ENCODE measurements at places on chromosomes 11 and 22.

DNA sequence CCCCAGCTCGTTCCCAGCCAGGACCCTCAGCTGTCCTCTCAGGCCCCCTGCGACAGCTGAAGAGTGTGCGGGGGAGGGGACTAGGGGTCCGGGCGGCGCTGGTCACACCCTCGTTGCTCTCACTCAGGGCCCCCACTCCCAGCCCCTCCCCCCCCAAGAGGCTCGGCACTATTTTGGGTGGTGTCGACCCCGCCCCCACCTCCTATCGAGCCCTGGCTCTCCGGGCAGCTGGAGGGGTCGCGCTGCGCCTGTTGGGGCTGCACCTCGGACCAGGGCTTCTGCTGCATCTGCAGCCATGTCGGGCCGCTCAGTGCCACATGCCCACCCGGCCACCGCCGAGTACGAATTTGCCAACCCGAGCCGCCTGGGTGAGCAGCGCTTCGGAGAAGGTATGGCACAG, at the start of gene HSPB2:
Gene HSPB2, plus strand, starts transcription at position 200 of the 400 bp plus-strand sequence. Its CDS starts 96 bp downstream, at position 296.
- DNase-seq, result no peak

- DNase-seq, result peak; percentile 83
Observed at GRCh38 chr22:21712751-21713427, 22.7 kb downstream of the YPEL1 start.

- no peak for DNase-seq
Observed at GRCh38 chr11:75431533-75432525, 1.2 kb downstream of the KLHL35 start.

- no peak for DNase-seq
Observed at GRCh38 chr11:1883346-1884302, 8.1 kb downstream of the PRR33 start.

- peak; percentile 91 for DNase-seq
Observed at GRCh38 chr22:42933485-42934091, 76.5 kb upstream of the ARFGAP3 start.

DNA sequence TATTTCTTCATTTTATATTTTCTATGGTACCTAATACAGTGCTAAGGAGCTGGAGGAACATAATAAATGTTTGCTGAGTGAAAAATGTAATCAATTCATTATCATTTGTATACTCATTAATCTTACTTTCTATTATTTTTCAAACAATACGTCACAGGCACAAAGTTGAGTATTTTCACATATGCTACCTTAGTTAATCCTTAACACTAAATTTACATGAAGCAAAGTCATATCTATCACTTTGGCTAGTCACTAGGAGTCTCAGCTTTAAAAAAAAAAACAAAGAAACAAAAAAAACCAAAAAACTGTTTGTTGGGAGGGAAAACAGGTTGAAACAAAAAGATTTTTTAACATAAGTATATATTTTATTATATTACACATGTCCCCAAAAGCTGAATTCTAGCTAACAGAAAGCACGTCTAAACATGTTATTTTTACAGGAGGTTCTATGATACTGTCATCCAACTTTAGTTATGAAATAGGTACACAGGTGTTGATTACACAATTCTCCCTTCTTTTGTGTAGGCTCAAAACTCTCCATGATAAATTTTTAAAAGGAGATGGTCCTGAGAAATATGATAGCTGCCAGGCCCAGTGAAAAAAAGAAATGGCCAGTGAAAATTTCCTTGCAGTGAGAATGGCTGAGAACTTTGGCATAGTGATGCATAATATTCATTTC, 14.3 kb downstream of the HPS5 start:
- DNase-seq, result no peak

DNA sequence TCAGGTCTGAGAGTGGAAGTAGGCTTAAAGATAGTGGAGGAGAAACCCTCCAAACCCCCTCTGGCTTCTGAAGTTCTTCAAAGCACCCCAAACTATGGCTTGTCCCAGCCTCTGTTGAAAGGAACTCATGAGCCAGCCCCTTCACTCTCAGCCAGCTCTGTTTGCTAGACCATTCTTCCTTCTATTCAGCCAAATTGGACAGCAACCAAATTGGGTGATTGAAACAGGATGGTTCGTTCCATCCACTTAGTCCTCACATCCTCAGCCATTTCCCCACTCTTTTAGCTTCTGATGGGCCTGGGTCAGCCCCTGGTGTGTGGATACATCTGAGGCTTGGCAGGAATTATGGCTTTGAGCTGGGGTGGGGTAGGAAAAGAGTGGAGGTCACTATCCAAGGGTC, 4.5 kb downstream of the HTR3A start:
- DNase-seq, result no peak

DNA sequence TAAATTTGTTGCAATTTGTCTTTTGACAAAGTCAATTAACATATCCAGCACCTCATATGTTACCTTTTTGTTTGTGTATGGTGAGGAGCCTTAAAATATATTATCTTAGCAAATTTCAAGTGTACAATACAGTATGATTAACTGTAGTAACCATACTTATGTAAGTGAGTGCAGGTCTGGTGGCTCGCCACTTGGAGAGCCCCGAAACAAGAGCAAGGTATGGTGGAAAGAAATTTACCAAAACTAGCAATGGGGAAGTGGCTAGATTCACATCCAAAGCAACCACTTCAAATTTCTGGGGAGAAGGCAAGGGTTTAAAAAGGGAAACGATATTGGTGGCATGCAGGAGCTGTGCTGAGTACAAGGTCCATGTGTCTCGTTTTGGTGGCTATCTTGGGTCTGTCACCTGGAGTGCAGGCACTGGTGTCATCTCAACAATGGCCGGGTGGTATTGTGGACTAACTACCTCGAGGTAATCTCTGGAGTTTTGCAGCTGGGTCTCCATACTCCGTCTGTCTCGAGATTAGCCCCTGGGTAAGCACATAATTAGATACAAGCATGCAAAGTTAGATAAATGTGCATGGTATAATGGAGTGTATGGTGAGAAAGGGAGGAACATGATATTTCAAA, 8.2 kb upstream of the FNBP4 start:
- DNase-seq, result no peak

- no peak for DNase-seq
Observed at GRCh38 chr11:34313099-34313517, 44.7 kb downstream of the ABTB2 start.

DNA sequence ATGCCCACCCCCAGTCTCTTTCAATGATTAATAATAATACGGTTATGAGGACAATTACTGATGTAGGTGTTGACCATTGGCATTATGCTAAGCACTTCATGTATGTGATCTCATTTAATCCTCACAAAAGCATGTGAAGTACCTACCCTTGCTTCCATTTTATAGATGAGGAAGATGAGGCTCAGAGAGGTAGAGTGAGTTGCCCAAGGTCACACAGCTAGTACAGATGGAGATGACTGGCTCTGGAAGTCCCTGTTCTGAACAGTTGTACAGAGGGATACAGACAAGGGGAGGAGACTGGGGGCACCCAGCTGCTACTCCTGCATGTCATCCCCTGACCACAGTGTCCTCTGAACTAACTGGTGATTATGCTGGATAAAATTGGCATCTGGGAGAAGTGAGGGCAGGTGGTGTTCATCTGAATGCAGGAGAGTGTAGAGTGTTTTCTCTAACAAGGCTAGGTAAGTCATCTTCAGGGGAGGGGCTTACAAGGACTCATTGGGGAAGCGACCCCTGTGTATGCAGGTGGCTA, 43.2 kb downstream of the KIAA1671 start:
- no peak for DNase-seq

DNA sequence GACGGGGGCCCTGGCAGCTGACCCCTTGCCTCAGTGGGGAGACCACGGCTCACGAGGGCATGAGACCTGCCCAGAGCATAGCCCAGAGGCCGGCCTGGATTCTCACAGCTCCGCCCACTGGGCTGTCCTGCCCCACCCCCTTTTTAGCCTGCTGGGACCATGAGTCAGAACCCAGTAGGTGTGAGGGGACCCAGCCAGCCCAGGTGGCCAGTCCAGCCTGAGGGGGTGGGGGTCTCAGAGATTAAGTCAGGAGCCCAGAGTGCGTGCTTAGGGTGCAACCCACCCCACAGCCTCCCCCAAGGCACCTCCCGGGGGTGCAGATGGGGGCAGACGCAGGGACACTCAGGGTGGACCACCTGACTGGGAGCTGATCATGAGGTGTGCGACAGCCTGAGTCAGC, 40.1 kb upstream of the PPARA start:
- peak; percentile 28 for DNase-seq

DNA sequence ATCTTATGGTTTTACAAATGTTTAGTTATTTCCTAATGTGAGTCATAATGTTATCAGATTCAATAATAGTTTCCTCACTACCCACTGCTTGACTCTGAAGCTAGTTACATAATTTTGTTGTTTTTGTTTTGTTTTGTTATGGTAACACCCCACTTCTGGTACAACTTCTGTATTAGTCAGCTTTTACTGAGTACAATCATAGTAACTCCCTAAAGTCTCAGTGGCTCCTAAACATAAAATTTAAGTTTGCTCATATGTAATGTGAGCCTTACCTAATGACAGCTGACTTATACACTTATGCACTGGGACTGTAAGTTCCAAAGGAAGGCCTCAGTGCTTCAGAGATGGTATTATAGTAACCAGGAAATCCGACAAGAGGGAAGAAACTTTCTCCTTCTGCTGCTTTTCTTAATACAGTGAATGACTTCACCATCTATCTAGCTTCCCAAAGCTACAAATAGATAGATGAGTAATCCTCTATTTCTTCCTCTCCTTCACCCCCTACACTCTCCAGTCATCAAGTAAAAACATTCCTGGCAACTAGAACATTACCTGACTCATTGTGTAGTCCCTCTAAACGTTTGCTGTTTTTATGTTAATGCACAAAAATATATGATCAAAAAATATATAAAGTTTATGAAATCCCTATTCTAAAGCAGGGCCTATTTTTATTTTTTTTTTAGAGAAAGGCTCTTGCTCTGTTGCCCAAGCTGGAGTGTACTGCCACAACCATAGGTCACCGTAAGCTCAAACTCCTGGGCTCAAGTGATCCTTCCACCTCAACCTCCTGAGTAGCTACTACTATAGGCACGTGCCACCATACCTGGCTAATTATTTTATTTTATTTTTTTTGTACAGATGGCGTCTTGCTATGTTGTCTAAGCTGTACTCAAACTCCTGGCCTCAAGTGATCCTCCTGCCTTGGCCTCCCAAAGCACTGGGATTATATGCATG, 563.0 kb downstream of the SOX6 start:
- DNase-seq, result peak; percentile 85

DNA sequence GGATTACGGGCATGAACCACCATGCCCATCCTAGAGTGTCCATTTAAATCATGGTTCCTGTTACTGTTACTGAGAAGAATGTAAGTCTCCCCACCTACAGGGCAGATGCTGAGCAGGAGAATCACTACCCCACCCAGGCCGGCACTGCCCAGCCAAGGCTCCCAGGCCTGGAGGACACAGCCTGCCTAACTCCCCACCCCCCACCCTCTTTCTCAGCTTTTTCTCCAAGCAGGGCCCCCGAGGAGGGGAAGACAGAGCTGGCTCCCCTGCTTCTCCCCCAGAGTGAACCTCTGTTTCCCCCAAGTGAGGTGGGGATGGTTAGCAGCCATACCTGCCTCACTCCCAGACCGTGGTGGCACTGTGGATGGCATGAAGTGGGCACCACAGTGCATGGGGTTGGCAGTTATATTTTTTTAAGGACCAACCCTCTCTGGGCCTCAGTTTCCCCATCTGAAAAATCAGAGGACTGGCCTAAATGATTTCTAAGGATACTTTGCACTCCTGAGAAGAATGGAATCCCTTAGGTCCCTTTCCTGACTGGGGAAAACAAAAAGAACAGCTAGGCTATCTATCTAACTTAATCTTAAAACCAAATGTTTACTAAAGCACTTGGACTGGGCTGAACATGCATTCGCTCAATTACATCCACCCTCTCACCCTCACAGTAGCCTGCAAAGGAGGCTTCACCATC, 5.0 kb downstream of the CBX7 start:
- DNase-seq, result no peak

DNA sequence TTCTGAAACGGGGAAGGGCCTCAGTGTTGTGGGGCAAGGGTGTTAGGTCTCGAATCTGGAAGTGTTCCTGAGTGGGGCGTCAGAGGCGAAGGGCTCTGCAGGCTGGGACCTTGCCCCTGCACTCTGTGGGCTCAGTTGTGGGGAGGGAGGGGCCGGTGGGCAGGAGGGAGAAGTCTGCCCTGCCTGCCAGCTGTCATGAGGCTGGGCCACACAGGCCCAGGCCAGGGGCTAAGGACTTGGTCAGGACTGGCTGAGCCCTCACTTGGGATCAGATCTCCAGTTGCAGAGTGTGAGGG, at the start of gene CRACR2B:
Gene CRACR2B, plus strand, starts transcription at position 23 of the 296 bp plus-strand sequence. CDS start 689 bp downstream, outside the sequence.
- no peak for DNase-seq

- no peak for DNase-seq
Observed at GRCh38 chr22:19876314-19876940, 21.8 kb upstream of the GNB1L start.

- no peak for DNase-seq
Observed at GRCh38 chr11:45215098-45215865, 68.8 kb downstream of the PRDM11 start.

DNA sequence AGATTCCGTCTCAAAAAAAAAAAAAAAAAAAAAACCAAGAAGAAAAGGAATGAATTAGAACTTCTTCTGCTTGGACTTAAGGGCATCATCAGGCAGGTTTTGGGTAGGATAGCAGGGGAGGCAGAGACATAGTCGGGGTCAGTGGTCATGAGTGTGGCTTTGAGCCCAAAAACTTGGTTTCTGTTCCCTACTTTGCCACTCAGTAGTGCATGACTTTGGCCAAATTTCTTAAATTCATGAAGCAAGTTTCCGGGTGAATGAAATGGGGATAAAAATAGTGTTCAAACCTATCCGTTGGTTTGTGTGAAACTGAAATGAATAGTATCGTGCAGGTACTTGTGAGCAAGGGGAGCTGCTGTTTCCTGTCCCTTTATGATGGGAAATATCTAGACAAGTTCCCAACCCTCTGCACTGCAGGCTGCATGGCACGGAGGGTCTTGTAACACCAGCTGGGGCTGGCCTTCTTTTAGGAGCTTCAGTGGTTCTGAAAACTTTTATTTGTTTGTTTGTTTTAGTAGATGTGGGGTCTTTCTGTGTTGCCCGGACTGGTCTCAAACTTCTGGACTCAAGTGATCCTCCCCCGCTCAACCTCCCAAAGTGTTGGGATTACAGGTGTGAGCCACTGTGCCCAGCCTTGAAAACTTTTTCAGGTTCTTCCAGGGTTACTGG, 18.4 kb downstream of the NEAT1 start:
- no peak for DNase-seq

- DNase-seq, result no peak
Observed at GRCh38 chr11:96219981-96220623, 122.9 kb downstream of the MAML2 start.

GRCh38 chr11:68273026-68273738, 1.4 kb upstream of the C11orf24 start:
- DNase-seq, result no peak

Measured in fibroblast of upper back skin (primary cell).